ENCODE measurements at places on chromosomes 12 and 14.

- H3K27me3 ChIP-seq, result no peaks in the 10 kb centered on the region
- H3K27ac ChIP-seq, result no peak overlapping the region
- no peak overlapping the region for H3K4me3 ChIP-seq
- no peaks in the 10 kb centered on the region for H3K36me3 ChIP-seq
- H3K4me1 ChIP-seq, result no peaks in the 10 kb centered on the region
- no peak for DNase-seq
Measured at GRCh38 chr12:9221483-9221882, 13.3 kb upstream of the PZP start.

GRCh38 chr14:81430235-81430634 lies 30.1 kb upstream of the STON2 start:
- H3K4me3 ChIP-seq, result no peak overlapping the region
- H3K27ac ChIP-seq, result no peak overlapping the region
- H3K36me3 ChIP-seq, result no peaks in the 10 kb centered on the region
- H3K4me1 ChIP-seq, result peaks cover 10% of the 10 kb centered on the region
- no peak for DNase-seq
- H3K27me3 ChIP-seq, result peaks cover 6% of the 10 kb centered on the region

DNA sequence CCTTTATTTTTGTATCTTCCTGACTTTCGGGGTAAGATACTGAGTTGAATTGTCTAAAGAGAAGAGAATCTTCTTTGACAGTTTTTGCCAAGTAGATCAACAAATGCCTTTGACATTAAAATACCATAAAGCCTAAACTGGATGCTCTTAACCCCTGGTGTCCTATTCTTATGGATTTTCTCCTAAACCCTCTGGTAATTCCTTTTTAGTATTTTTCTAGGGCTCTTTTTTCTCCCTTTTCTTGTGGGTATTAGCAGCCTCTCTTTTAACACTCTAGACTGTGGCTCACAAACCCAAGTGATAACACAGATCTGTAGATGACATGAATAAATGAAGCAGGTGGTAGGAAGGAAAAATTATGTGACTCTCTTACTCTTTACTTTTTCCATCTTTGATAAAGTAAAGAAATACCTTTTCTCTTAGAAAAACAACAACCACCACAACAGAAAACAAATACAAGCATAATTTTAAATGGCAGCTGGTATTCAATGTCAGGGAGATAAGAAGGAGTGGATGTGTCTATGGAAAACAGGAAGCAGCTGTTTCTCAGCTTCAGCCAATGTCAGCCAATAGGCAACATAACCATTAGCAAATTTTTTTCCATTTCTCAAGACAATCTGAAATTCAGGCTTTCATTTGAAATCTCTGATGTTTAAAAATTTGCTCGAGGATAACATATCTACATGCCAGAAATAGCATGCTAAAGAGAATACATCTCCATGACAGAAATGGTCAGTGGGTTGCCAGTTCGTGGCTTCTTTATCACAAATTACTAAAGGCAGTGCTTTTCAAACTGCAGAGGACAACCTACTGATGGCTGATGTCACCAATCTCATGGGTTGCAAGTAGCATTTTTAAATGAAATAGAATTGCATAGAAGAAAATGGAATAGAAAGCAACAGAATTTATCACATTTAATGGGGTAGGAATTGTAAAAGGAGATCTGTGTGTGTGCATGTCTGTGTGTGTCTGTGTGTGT lies 123.1 kb upstream of the KRR1 start:
- H3K27ac ChIP-seq, result no peak overlapping the region
- H3K27me3 ChIP-seq, result no peaks in the 10 kb centered on the region
- no peaks in the 10 kb centered on the region for H3K36me3 ChIP-seq
- no peak for DNase-seq
- H3K4me3 ChIP-seq, result no peak overlapping the region

DNA sequence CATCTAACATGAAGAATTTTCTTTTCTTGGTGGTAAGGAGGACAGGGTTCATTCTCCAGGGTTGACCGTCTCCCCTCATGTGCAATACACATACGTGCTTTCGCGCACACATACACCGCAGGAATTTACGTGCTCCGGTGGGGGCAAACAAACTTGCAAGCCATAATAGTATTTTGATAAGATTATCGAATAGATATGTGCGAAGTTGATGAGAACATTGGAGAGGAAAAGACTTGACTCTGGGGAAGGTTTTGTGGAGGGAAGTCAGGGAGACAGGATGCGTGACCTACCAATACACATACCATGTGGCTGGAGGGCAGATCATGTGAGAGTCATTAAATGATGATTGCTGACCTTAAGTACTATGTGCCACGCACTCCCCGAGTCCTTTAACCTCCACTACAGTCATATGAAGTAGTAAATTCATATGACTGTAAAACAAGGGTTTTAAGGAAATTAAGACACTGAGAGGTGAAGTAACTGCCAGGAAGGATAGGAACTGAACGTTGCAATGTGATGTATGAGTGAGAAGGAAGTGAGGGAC lies 921 bp downstream of the RAD51B start:
- H3K36me3 ChIP-seq, result no peaks in the 10 kb centered on the region
- H3K4me3 ChIP-seq, result peak overlapping the region; percentile 90
- no peaks in the 10 kb centered on the region for H3K27me3 ChIP-seq
- DNase-seq, result peak; percentile 23
- H3K4me1 ChIP-seq, result peaks cover 3% of the 10 kb centered on the region

DNA sequence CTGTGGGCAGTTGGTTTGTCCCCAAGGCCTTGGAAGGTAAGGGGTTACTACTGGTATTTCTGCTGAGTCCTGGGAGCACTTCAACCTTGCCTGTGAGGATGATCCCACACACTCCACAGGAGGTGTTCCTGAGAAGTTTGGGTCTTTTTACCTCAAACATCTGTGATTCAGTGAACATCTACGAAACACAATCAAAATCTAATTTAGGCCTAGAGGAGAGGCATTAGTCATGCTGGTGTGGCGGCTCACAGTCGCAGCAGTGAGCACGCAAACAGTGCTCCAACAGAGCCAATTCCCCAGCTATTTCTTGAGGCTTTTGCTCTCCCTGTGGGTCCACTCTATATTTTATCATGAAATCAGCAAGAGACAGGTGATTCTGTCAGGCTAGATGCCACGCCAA lies 107.6 kb downstream of the APAF1 start:
- no peaks in the 10 kb centered on the region for H3K36me3 ChIP-seq
- DNase-seq, result no peak
- H3K27me3 ChIP-seq, result no peaks in the 10 kb centered on the region
- H3K4me3 ChIP-seq, result no peak overlapping the region
- H3K27ac ChIP-seq, result no peak overlapping the region
- no peaks in the 10 kb centered on the region for H3K4me1 ChIP-seq

- DNase-seq, result no peak
- H3K27me3 ChIP-seq, result no peaks in the 10 kb centered on the region
- no peaks in the 10 kb centered on the region for H3K36me3 ChIP-seq
- H3K4me3 ChIP-seq, result no peak overlapping the region
Measured at GRCh38 chr12:76144245-76144549, 59.7 kb upstream of the NAP1L1 start.

GRCh38 chr12:31859232-31859977 lies 99.8 kb upstream of the RESF1 start:
- no peaks in the 10 kb centered on the region for H3K36me3 ChIP-seq
- H3K4me1 ChIP-seq, result no peaks in the 10 kb centered on the region
- no peak overlapping the region for H3K4me3 ChIP-seq
- no peak overlapping the region for H3K27ac ChIP-seq

GRCh38 chr12:100058482-100059029 lies 73.8 kb upstream of the ANKS1B start:
- H3K4me1 ChIP-seq, result no peaks in the 10 kb centered on the region
- H3K36me3 ChIP-seq, result peaks cover 16% of the 10 kb centered on the region
- no peak overlapping the region for H3K27ac ChIP-seq
- DNase-seq, result peak; percentile 9
- H3K4me3 ChIP-seq, result no peak overlapping the region
- H3K27me3 ChIP-seq, result no peaks in the 10 kb centered on the region

DNA sequence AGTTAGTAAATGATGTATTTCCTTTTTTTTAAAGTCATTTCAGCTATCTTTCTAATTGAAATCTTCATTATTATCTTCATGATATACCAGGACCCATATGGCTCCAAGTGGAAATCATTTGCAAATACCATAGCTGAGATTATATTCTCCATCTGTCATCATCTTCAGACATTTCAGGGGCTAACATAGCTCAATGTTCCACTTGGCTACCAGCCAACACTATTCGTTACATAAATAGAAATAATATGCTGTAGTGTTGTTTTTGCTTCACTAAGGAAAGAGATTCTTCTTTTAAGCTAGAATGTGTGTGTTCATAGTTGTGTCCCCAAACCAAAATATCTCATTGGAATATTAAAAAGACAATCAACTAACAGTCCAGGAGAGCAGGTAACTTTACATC lies 225.1 kb downstream of the DIO2 start:
- no peak overlapping the region for H3K27ac ChIP-seq
- H3K4me1 ChIP-seq, result no peaks in the 10 kb centered on the region
- H3K4me3 ChIP-seq, result no peak overlapping the region
- no peak for DNase-seq
- H3K36me3 ChIP-seq, result no peaks in the 10 kb centered on the region

GRCh38 chr14:73787486-73788316 lies 63.9 kb upstream of the PTGR2 start:
- peaks cover 37% of the 10 kb centered on the region for H3K4me1 ChIP-seq
- H3K27me3 ChIP-seq, result no peaks in the 10 kb centered on the region
- H3K4me3 ChIP-seq, result peak overlapping the region; percentile 68

- no peak overlapping the region for H3K4me3 ChIP-seq
- peak; percentile 66 for DNase-seq
- H3K4me1 ChIP-seq, result peaks cover 6% of the 10 kb centered on the region
- H3K27me3 ChIP-seq, result no peaks in the 10 kb centered on the region
- H3K27ac ChIP-seq, result no peak overlapping the region
Measured at GRCh38 chr12:108605000-108605689, 7.3 kb upstream of the TMEM119 start.
